Uterus (tissue), 4 donors: ENCODE measurements at places on chromosomes 13 and 19. TPM values are rescaled to one million over a fixed set of nuclear protein-coding genes. Genes with fewer than 3 reads are reported as not detected.

The MBD3L2 gene
- total RNA-seq, result not detected

GRCh38 chr13:100895651-100896050 lies 221.1 kb upstream of the TMTC4 start:
- no peak for DNase-seq

- no peak for DNase-seq
Measured at GRCh38 chr13:93558637-93559036, 332.0 kb downstream of the GPC6 start.

DNA sequence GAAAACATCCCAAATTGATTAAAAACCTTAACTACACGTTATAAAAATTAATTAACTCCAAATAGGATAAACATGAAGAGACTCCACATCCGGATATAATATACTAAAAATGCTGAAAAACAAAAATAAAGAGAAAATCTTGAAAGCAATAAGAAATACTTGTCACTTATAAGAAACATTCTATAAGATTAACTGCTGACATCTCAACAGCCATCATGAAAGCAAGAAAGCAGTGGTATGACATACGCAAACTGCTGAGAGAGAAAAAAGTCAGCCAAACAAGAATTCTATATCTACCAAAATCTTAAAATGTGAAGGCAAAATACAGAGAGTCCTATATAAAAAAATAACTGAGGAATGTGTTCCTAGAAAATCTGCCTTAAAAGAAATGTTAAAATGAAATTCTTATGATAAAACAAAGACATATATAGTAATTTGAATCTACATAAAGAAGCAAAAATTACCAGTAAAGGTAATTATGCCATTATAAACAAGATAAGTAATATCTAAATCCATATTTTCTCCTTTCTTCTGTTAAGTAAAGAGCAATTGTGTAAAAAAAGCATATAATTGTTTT lies 1851.1 kb downstream of the PCDH9 start:
- no peak for DNase-seq

DNA sequence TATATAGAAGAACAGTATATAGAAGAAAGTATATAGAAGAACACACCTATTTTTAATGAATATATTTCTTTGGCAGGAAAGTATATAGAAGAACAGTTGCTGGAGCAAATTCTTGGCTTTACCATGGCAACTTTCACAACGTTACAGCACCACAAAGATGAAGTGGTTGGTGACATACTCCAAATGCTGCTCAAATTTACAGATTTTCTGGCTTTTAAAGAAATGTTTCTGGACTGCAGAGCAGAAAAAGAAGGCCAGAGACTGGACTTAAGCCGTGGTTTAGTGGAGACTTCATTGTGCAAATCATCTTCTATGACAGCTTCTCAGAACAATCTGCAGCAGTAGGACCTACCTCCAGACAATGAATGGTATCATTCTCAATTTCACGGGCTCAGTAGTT lies 24.3 kb upstream of the RFXAP start:
- no peak for DNase-seq

The BABAM1 gene
- total RNA-seq, result 240 TPM

DNA sequence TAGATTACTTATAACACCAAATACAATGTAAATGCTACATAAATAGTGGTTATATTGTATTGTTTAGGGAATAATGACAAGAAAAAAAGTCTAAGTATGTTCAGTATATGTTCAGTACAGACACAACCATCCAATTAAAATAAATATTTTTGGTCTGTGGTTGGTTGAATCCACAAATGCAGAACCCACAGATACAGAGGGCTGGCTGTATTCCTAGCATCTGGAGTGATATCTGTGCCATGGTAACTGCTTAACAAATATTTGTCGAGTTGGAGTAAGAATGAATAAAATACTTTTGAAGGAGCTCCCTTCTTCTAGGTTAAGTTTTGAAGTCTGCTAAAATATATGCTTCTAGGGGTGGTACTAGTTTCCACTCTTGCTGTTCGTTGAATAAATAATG lies 241.0 kb downstream of the KLF5 start:
- DNase-seq, result no peak

GRCh38 chr13:23411220-23411619 lies 22.3 kb downstream of the SACS start:
- DNase-seq, result no peak

DNA sequence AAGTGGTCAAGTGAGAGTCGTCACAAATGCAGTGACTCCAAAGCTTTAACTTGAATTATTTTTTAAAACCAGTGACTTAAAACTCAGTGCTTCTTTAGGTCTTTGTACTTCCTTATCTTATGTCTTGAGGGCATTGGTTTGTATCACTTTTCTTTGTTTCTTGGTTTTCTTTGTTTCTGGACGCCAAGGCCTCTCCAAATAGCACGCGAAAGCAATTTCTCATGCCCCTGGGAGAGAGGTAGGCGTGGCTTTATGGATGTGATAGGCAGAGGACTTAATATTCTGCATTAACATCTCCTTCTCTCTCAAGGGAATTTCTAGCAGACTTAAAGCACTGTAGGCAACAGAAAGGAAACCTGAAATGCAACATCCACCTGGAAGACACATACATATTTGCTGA lies 20.6 kb downstream of the UBE2L5 start:
- no peak for DNase-seq

- no peak for DNase-seq
Measured at GRCh38 chr13:106464076-106464475, 71.4 kb downstream of the EFNB2 start.

The ATP7B gene
- total RNA-seq, result 10.0 TPM

- DNase-seq, result no peak
Measured at GRCh38 chr13:61751039-61751438, 335.4 kb upstream of the PCDH20 start.

- DNase-seq, result no peak
Measured at GRCh38 chr19:40976134-40976533, 14.9 kb upstream of the CYP2B6 start.

DNA sequence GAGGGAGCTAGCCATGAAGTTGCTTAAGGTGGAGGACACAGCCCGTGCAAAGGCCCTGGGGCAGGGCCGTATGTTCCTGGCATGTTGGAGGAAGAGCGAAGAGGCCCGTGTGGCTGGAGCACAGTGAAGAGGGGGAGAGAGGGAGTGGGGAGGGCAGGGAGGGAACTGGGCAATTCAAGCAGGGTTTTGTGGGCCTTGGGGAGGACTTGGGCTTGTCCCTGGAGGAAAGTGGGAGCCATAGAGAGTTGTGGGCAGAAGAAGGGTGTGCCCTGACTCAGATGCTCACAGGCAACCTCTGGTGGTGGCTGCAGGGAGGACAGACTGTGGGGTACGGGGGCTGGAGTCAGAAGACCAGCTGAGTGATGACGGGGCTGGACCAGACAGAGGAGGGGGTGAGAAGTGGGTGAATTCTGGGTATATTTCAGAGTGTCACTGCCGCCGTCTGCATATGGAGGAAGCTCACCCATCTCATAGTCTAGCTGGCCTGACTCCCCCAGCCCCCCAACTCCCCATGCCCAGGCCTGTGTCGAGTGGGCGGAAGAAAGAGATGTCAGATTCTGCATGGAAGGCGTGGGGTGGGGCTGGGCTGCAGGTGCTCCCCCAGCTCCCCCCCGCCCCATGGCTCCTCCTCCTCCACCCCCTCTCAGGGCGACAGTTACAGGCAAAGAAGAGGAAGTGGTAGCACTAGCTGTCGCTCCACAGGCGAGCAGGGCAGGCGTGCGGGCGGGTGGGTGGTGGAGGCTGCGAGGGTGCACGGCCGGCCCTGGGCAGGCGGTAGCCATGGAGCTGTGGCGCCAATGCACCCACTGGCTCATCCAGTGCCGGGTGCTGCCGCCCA lies at the start of gene VAV1:
VAV1 (plus strand) TSS at position 681 of the 838 bp plus-strand sequence; CDS start at position 781, 100 bp downstream.
- no peak for DNase-seq
